ENCODE measurements at places on chromosomes 13 and 19.

- DNase-seq = no peak
These were observed 740.1 kb downstream of the UQCRFS1 start for GRCh38 chr19:28472843-28473242.

DNA sequence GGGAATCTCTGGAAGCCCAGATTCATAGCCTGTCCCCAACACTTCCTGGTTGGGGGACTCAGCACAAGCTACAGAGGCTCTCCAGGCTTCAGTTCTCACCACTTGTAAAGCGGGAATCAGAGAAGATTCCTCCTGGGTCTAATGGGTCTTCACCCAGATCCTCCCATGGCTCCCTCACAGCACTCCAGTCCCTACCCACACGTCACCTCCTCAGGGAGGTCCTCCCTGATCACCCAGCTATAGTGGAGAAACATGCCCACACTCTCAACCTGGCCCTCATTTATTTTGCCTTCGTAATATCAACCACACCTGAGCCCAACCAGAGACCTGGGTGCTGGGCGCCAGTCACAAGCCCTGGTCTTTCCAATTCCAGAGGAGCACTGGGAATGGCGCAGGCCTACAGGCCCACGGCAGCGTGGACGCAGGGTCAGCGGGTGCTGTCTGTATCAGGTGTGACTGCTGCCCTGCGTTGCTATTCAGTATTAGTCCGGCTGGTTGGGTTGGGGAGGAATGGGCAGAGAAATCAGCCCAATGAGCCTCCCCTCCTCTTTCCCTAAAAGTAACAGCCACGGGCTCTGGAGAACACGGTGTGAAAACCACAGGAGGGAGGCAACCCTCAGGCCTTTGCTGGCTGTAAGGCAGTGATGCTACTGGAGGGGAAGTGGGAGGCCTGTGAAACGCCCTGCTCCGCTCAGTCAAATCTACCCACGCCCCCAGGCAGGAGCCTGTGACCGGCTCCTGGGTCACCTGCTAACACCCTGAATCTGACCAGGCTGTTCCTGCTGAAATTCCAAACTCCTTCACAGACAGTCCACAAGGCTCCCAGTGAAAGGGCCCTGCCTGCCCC lies 5.2 kb downstream of the AKT2 start:
- no peak for DNase-seq

DNA sequence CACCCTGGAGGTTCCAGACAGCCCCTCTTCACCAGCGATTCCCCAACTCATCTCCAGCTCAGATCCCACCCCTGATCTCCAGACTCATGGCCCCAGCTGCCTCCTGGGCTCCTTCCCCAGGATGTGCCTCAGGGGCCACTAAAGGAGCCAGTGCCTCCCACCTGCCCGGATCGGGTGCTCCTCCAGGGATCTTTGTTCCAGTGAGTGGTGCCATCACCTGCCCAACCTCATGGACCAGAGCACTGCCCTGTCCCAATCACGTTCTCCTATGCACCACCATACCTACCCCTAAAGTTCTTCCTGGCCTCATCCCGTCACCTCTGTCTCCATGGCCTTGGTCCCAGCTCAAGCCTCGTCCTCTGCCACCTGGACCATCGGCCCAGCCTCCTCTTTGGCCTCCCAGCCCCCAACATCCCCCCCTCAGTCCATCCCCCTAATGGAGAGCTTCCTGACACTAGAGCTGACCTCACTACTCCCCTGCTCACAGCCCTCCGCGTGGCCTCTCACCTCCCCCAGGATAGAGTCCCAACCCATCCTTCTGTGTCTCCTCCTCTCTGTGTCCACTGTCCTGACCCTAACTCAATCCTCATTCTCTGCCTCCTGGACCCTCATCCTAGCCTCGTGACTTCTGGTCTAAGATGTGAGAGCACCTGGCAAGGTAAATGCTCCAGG lies 8.8 kb upstream of the GARIN5A start:
- no peak for DNase-seq

DNA sequence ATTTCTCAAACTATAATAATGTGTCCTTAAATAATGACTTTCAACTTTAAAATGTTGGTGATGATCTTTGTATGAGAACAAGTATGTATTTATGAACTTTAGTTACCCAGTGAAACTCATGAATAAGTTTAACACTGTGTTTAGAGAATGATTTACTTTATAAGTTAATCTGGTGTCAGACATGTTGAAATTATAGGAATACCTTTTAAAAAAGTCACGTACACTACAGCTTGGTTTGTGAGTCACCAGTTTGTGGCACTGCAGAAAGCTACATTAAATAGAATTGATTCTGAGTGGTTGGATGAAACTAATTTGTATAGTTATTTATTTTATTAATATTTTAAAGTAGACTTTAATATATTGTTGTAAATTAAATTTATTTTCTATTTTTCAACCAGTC lies 1366.2 kb upstream of the PCDH20 start:
- DNase-seq = no peak

- DNase-seq = no peak
These were observed 12.3 kb downstream of the ELSPBP1 start for GRCh38 chr19:48006762-48007161.

GRCh38 chr19:55276720-55277430 lies 3.0 kb downstream of the HSPBP1 start:
- no peak for DNase-seq

GRCh38 chr13:106033659-106034058 lies 501.8 kb downstream of the EFNB2 start:
- DNase-seq = no peak

- DNase-seq = no peak
These were observed 201.4 kb downstream of the PCCA start for GRCh38 chr13:100290165-100290801.

DNA sequence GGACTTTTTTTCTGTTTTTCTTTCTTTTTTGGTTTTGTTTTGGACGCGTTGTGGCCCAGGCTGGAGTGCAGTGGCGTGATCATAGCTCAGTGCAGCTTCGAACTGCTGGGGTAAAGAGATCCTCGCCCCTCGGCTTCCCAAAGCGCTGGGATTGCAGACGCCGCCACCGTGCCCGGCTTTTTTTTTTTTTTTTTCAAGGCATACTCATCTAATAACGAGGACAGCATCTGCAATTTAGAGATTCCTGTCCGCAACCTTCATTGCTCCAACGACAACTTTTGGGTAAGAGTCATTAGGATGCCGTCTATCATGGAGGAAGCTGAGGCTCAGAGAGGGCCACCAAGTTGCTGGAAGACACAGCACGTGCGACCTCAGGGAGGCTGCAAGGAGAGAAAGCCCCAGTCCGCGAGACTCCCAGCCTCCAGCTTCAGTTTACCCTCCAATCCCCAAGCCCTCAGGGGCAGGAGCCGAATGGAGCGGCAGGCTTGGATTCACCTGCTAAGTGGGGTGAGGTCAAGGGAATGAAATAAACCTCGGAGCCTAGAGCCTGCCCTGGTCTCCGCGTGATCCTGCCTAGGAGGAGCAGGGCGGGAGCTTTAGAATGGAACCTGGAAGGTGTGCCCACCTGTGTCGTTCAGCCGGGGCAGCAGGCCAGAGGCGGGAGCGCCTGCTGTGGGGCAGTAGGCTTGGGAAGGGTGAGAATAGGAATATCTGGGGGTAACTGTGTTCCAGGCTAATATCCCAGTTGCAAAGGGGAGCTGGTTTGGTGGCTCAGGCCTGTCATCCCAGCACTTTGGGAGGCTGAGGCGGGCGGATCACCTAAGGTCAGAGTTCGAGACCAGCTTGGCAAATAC lies 676 bp upstream of the POLRMT start:
- DNase-seq = no peak

GRCh38 chr19:36215276-36216123 lies 594 bp downstream of the ZNF146 start:
- DNase-seq = no peak

DNA sequence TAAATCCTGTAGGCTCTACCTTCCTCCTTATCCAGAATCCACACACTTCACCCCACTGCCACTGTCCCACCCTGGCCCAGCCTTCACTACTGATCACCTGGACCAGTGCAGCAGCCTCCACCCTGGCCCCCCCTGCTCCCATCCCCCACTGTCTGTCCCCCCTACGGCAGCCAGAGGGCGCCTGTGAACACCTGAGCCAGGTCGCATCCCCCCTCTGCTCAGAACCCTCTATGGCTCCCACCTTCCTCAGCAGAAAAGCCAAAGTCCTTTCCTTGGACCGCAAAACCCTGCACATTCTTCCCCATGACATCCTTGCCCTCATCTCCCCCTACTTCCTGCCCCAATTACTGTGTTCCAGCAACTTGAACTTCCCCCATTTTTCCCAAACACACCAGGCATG lies 20.6 kb downstream of the ELAVL3 start:
- no peak for DNase-seq

DNA sequence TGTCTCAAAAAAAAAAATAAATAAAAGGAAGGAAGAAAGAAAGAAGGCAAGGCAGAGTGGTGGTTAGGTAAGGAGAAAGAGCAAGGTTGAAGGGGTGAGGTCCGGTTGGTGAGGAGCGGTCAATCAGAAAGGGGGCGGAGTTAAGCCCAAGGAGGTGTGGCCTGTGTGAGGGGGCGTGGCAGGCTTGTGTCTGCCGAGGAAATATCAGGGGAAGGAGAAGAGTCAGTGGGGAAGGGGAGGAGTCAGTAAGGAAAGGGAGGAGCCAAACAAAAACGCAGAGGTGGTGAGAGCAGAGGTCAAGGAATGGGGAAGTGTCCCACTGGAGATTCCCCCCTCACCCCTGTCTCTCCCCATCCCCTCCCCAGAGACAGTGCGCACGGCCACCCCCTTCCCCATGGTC lies 5.9 kb downstream of the CACNG7 start:
- DNase-seq = no peak

GRCh38 chr19:34667349-34668076 lies 9.4 kb downstream of the SCGB2B2 start:
- no peak for DNase-seq

- no peak for DNase-seq
These were observed 82.9 kb downstream of the SLITRK5 start for GRCh38 chr13:87754097-87754496.

GRCh38 chr13:102620516-102620915 lies 23.7 kb downstream of the TPP2 start:
- no peak for DNase-seq

DNA sequence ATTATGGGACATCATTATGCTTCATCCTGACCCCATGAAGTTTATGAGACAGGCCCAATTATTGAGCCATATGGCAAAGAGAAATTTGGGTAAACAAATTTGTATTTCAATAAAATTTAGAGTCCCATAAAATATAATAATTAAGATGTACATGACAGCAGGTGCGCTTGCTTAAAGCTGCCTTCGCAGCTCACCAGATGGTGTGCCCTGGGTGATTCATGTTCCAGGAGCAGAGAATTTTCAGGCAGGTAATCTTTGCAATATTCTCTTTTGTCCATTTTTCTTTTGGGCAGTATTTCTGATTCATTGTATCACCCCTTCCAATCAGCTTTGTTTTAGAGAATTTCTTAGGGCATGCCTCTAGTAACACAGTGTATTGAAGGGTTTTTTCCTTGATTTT lies 39.5 kb upstream of the WASF3 start:
- DNase-seq = no peak

GRCh38 chr19:9144920-9145319 lies 4.7 kb downstream of the ZNF317 start:
- DNase-seq = no peak

DNA sequence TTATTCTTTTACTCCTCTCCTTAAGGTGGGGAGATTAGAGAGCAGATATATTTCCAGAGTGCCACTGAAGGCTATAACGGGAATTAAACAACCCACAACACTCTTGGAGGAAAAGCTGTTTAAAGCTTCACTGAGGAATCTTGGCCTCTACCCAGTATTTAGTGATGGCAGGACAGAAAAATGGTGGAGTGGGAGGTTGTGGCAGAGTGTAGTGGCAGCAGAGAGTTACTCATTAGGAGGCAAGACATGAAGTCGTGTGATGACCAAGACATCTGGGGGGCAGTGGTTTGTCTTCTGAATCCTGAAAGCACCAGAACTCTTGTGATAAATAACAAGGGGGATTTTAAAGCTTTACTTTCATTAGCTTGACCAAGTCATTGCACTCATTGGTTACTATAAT lies 563.5 kb upstream of the SLITRK5 start:
- DNase-seq = no peak

GRCh38 chr13:51807041-51807440 lies 3.1 kb upstream of the DHRS12 start:
- DNase-seq = no peak

DNA sequence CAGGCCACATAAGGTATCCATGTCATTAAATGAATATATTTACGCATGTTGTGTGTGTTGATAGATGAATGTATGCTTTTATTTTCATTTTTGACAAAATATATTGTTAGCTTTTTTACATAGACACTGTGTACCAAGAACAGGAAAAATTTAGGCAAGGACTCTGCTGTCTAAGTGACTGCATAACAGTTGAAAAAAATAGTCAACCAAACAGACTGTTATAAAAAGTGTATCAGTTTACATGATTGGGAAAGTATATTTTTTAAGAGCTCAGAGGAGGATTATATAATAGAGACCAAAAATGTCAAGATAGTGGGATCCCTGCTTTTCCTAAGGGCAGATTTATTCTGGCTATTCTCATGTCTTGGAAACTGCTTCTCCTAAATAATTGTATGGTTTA lies 858.0 kb downstream of the SLITRK1 start:
- DNase-seq = no peak

- DNase-seq = no peak
These were observed 7.2 kb downstream of the GPX4 start for GRCh38 chr19:1110809-1111640.

DNA sequence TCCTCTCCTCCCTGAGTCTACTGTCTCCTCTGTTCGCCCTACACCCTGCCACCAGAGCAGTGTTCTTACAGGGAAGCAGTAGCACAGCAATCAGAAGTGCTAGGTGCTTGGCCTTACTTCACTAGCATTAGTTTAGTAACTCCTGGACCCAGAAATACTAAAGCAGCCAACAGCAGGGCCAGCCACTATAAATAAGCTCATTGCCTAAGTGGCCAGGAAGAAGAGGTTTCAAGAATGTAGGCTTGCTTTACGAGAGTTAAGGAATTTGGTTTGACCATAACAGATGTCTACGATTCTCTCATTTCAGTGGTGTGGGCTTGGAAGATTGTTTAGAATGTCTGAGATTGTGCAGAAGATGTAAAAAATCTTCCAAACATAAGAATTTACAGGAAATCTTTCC lies 103.3 kb downstream of the ZAR1L start:
- no peak for DNase-seq

DNA sequence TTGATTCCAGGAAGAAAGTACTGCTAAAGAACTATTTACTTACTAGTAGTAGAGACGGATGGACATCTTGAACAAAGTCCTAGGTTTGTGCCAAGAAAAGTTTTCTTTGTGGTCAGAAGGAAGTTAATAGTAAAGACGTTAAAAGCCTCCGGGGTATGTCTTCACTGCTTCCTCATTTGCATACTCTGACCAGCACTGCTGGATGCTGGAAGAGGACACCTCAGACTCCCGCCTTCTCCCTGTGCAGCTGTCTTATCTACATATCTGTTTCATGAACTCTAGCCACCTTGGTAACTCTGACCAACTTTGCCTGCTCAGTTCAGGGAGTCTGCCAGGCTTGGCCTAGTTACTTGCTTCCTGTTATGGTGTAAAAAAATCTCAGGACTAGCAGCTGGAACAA lies 1109.1 kb upstream of the MIR17HG start:
- no peak for DNase-seq

- no peak for DNase-seq
These were observed 50.0 kb downstream of the FRY start for GRCh38 chr13:32081591-32081990.
